Activated CD8-positive, alpha-beta T cell treated with anti-CD3 and anti-CD28 coated beads, Interleukin-2, amount 10 ng/mL, durations not matched to agents 7 days and 5 days (primary cell): ENCODE measurements at places on chromosomes 12 and 14. TPM values are rescaled to one million over a fixed set of nuclear protein-coding genes. Genes with fewer than 3 reads are reported as not detected.

DNA sequence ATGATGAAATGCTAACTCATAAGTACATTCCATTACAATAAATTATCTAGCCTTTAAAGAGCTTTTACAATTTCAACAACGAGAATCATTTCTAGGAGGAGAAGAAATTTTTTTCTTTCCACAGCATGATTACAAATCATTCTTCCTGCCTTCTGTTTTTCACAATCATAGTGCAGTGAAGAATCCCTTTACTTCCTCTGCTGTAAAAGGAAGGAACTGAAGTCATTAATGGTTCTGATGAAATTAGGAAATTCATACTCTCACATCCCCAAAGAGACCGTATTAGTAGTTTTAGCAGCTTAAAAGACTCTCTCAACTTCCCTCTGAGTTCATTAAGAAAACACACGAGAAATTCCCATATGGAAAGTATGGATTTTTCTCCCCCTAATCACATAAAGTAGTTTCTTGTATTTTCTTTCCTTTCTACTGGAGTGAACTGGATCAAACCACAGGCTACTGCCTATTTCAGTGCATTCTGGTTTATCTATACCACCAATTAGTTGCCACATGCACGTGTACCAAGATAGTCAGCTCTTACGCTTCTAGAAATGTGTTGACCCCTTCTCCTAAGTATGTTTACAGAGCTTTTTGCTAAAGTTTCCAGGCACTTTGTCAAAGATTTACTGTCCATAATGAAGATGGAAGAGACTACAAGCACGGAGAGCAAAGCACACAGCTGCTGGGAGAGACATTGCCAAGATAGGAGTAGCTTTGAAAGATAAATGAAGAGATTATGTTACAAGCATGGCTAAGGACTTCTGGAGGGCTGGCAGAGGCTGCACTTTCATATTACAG, 58.9 kb upstream of the KITLG start:
- DNase-seq: no peak

- no peak for DNase-seq
These were observed 716.6 kb downstream of the BCL11B start for GRCh38 chr14:98555440-98555839.

DNA sequence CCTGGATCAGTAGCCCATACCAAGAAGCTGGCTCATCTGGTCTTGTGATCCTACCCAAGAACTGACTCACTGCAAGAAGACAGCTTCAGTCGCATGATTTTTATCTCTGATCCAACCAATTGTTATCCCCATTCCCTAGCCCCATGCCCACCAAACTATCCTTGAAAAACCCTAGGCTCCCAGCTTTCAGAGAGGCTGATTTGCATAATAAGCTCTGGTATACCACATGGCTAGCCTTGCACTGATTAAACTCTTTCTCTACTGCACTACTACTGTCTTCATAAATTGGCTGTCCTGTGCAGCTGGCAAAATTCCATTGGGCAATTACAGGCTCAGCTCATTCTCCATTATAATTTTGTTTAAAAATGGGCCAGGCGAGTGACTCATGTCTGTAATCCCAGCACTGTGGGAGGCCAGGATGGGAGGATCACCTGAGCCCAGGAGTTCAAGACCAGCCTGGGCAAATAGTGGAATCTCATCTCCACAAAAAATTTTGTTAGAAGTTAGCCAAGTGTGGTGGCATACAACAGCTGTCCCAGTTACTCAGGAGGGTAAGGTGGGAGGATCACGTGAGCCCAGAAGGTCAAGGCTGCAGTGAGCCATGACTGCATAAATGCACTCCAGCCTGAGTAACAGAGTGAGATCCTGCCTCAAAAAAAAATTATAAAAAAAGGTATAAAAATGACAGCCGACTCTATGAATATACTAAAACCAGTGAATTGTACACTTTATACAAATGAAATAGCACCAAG, 76.7 kb upstream of the EIF5 start:
- DNase-seq: no peak

HPD gene
- not detected for total RNA-seq

ELK3 gene
- 17.6 TPM for total RNA-seq
